ENCODE measurements at places on chromosomes 6 and 20.
A peak's percentile ranks its signal among the peaks of the same experiment; 100 is the strongest.

- DNase-seq, result no peak
These were observed 106.7 kb downstream of the TMEM242 start for GRCh38 chr6:157216570-157216969.

- no peak for DNase-seq
These were observed 83.3 kb downstream of the GMDS start for GRCh38 chr6:2162079-2162445.

GRCh38 chr20:20989081-20989480 lies 117.1 kb downstream of the LINC00237 start:
- no peak for DNase-seq

DNA sequence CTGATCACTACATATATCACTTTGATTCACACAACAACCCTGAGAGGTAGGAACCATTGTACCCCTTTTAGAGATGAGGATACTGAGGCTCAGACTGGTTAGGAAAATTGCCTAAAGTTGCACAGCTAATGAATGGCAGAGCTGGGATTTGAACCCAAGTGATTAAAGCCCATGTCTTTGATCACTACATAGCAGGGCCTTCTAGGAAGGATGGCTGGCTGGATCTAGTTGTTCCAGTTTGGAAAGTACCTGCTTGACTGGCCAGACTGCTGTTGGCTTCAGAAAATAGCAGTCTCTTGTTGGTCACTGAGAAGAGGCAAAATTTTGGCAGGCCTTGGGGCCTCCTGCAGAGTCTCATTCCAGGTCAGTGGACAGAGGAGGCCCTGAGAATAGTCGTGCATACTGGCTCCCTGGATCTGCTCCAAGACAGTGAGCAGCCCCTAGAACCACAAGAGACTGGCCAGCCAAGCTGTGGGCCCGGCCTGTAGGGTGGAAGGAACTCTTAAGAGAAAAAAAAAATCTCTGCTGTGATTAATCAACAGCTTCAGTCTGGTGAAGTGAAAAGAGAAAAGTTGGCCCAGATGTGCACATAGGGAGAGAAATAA lies 17.5 kb downstream of the PPARD start:
- no peak for DNase-seq

DNA sequence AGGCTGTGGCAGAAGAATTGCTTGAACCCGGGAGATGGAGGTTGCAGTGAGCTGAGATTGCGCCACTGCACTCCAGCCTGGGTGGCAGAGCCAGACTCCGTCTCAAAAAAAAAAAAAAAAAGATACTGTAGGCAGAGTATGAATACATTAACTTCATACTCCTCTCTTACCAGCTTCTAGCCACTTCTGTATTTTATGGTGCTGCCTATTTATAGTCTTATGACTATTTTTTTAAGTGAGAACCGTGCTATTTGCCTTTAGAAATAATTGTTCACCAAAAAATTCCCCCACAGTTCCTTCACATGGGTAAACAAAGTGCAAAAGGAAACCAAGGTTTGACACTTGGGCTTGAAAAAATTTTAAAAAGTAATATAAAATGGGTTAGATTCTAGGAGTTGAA lies 1.5 kb upstream of the SNRNP48 start:
- DNase-seq, result no peak

- no peak for DNase-seq
These were observed 489.5 kb downstream of the CDH26 start for GRCh38 chr20:60447703-60448102.

- peak; percentile 36 for DNase-seq
These were observed 564.4 kb downstream of the HAO1 start for GRCh38 chr20:7375905-7376304.

DNA sequence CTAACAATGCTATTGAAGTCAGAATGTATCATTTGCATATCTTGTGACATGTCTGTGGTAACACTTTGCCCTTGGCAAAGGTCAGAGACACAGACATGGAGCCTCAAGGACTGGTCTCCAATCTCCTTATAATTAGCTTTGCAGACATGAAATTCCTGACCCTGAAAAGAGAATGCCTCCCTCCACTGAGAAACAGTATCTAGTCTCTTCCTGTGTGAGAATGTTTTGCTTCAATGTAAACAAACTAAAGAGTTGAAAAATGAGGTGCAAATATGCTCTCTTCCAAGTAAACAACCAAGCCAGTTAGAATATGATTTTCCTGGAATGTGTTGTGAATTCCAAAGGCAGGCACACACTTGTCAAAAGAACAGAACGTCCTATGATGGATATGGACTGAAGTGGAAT lies 407.1 kb upstream of the MARCKS start:
- DNase-seq, result no peak

- no peak for DNase-seq
These were observed 107.3 kb downstream of the TINAG start for GRCh38 chr6:54415517-54415916.

GRCh38 chr6:54198134-54198533 lies 86.9 kb downstream of the MLIP start:
- peak; percentile 79 for DNase-seq

- no peak for DNase-seq
These were observed 166.5 kb upstream of the MYLIP start for GRCh38 chr6:15962449-15962764.

DNA sequence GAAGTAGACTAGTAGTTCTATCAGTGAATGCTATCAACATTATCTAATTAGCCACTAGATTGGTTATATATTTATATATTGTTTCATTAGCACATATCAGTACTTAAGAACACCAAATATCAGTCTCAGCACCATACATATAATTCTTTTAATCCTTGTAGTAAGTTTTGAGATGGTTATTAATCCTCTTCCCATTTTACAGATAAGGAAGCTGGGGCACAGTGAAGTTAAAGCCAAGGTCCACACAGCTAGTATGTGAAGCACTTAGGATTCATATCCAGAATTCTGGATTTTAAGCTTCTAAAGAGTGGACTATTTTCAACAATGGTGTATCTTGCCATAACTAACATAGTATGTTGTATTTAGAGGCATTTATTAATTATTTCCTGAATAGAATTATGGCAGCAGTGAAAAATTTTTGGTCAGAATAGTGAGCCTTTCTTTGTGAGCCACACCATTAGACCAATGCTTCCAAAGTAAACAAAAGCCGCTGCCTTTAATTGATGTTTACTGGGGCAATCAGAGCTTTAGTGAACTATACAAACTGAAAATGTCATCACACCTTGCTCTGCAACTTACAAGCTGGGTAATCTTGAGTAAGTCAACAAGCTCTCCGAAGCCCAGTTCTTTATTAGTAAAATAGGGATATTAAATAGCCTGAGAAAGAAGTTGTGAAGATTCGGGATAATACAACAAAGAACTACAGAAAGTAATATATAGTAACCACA lies 41.9 kb upstream of the HBS1L start:
- DNase-seq, result no peak

DNA sequence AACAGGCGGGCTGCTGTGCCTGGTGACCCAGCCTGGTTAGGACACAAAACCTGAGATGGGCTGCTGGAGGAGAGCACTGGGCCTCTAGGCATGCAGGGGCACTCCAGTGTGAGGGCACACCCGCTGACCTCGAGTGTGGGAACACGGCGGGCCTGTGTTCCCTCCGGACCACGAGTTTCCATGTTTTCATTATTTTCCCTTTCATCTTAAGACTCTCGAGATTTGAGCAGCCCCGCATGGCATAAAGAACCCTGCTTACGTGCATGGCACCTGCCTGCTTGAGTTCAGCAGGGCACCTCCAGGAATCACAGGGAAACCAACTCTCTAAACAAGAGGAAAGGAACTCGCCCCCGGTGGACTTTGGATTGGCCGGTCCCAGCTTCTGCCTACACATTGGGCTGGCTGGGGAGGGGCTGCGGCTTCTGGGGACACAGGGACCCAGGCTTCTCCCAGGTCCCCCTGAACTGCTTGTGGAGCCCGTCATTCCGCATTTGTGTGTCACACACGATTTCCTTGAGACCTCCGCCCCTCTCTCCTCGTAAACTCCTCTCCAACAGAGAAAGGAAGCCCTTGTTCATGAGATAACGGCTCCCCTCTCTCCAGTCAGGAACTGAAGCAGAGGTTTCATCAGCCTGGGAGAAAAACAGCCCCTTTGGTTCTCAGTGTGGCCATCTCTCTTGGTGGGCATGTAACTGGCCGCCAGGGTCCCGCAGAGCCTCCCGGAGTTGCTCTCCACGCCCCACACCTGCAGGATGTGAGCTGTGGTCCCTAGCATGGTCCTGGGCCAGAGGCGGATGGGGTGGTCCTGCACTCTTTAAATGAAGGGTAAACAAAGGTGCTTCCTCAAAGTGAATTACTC lies 181.8 kb downstream of the TTLL2 start:
- no peak for DNase-seq

DNA sequence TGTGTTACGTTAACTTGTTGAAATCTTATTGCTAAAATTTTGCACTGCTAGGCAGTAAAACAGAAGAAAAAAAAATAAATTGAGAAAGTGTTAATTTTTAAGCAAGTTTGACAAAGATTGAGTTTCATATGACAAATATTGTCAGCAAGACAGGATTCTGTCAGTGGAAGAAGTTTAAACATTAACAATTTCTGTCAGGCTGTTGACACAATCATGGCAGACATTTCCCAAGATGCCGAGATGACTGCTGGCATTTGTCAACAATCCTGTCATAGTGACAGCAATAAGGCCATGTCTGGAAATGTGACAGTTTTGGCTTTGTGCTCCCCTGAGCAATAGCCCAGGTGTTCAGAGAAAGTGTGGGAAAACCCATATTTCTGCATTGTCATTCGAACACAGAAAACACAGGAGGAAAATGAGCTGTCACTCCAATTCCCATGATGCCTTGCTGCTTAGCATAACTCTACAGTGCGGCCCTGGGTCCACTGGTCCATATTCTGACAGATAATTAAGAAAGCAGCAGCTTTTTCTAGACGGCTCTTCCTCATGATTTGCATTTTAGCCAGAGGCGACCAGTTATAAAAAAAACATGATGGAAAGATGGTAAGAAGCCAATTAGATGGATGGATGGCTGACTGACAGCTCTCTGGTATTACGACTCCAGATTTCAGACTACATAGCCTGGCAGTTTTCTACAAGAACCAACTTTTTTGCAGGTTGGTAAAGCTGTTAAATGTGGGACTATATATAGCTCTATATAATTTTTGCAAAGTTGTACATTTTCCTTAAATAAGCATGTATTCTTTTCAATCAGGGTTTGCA lies 43.6 kb upstream of the DEFB112 start:
- DNase-seq, result no peak

GRCh38 chr6:33410711-33411631 lies at the start of gene PHF1:
PHF1 (plus strand) TSS chr6:33411014; CDS start chr6:33412264, 1,250 bp downstream.
- no peak for DNase-seq

DNA sequence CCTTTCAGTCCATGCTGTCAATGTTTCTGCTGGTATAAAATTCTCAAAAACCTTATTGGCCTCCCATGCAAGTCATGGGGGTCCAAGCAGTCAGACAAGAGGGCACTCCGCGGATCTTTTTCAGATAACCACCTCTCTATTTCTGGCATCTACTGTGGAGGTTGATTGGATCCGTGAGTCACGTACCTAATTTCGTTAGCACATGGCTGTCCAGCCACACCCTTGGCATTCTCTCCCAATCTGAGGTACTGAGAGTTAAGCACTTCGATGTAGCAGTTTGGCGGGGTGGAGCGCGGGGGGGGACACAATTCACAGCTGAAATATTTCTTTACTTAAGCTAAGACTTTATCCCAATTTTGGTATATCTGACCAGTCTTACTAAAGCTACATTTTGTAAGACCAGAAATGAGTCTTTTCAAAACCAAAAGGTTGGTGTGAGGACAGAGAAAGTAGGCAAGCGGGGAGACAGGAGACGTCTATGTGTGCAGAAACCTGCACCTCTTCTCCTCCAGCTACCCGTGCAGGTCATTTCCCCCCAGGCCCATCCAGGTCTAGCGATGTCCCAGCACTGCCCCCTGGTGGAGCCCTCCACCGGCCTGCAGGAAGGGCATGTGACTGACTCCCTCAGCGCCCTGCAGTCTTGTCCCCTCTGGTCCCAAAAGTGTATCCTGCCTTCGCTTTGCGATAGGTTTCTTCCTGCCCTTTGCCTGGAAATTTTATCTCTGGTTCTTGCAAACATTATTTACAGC lies 113.1 kb downstream of the ADAT2 start:
- DNase-seq, result peak; percentile 68

GRCh38 chr6:137878029-137878428 lies 11.0 kb downstream of the TNFAIP3 start:
- DNase-seq, result no peak

DNA sequence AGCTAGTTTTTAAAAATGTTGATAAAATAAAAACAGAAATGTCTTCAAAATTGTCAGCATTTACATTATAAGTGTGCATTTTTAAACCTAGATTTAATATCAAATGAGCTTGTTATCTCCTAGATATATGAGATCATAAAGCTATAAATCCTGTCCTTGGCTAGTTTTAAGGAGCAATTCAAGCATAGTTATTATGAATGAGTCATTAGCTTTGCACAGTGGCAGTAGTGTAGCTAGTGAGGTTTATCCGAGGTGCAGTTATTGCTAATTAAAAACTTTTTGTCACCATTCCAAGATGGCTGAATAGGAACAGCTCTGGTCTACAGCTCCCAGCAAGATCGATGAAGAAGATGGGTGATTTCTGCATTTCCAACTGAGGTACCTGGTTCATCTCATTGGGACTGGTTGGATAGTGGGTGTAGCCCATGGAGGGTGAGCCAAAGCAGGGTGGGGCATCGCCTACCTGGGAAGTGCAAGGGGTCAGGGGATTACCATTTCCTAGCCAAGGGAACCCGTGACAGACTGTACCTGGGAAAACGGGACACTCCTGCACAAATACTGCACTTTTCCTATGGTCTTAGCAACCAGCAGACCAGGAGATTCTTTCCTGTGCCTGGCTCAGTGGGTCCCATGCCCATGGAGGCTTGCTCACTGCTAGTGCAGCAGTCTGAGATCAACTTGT lies 108.8 kb upstream of the SYNCRIP start:
- DNase-seq, result no peak

DNA sequence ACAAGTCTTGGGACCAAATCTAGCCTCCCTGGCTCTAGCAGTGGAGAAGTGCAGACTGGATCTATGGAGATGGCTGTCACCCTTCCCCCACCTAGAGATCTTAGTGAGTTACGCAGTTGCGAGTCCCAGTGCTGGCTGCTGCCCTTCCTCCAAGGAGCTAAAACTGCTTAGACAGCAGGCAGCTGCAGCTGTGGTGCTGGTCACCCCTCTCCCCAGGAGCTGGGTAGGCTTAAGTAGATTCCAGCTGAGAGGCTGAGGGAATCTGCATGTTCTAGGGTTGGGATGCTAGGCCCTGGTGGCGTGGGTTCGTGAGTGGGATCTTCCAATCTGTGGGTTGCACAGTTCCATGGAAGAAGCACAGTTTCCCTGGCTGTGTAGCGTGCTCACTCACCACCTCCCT lies 120.2 kb downstream of the SLC35B3 start:
- no peak for DNase-seq

DNA sequence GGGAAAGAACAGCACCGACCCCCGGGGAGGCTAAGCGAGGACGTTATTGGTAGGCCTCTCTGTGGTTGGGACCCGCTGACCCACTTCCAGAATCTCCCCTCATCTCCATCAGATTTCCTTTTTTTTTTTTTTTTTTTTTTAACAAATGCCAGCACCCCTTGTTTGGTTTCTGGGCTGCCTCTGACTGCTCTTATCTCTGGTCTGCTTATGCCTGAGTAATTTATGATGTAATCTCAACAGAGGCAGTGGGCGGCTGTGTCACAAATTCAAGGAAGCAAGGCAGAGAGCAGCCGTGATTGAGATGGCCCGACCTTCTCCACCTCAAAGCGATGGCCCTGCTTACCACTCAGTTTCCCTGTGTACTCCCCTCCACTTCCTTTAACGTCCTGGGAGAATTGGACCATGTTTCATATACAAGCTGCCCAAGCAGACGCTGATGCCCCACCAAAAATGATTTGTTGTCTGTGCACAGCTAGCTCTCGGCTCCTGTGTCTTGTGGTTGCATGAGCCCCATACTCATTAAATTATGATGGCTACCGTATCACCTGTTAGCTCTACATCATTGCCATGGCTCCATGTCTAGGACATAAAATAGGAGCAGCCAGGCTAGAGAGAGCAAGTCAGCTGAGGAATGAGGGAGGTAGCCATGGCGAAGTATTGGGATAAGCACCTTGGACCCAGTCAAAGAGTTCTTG lies 98.1 kb downstream of the ZNF217 start:
- no peak for DNase-seq
